ENCODE measurements at places on chromosomes 16 and 17.

DNA sequence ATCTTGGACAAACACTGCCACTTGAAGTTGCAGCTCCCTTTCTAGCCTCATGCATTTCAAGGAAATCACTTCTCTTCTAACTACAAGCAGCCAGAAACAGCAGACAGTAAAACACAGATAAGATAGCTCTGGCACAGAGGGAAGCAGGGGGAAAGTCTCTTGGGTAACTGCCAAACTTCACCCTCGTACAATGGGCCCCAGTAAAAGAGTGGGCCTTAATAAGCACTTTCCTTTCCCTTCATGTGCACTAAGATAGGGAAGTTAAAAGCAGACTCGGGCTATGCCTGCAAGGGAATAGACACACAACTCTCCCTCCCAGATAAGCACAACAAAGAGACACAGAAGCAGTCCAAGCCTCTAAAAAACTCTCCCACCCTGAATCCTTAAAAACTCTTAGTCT, 4.2 kb upstream of the KRTAP4-5 start:
- DNase-seq, result no peak

- DNase-seq, result no peak
These were observed 6.4 kb upstream of the GGT6 start for GRCh38 chr17:4566785-4567184.

- DNase-seq, result no peak
These were observed 5.8 kb downstream of the RIPOR1 start for GRCh38 chr16:67534431-67534830.

DNA sequence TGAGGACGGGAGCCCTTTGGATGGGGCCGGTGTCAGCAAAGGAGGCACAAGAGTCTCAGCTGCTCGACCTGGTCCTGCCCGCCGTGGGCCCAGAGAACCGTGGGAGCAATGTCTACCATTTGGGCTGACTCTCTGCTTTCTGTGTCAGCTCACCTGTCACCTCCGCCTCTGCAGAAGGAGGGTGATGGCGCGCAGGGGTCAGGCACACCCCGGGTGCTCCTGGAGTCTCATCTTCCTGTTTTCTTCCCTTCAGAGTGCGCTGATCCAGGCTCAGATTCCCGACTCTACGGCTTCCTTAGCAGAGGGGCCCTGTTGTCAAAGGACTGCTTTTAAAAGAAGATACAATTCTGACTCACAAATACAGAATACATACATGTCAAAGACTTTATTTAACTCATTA, 167.1 kb downstream of the BANP start:
- no peak for DNase-seq

GRCh38 chr17:16417896-16418684, 2.7 kb downstream of the TRPV2 start:
- no peak for DNase-seq

GRCh38 chr17:29734640-29735039, 111.9 kb upstream of the CORO6 start:
- no peak for DNase-seq

- DNase-seq, result peak; percentile 26
These were observed 1.0 kb downstream of the MCRIP1 start for GRCh38 chr17:81831957-81832607.

DNA sequence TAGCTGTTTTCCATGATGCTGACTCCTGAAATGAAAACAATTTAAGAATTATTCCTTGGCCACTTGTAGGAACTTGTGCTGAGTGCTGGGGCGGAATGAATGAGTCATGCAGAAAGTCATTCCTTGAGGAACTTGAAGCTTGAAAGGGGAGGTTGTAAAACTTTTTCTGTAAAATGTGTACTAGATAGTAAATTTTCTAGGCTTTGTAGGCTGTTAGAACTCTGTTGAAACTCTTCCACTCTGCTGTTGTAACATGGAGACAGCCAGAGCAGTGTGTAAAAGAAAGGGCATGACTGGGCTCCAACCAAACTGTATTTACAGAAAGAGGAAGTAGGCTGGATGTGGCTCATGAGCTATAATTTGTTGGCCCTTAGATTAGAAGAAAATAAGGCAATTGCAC, 46.1 kb downstream of the ABCA8 start:
- DNase-seq, result no peak

GRCh38 chr17:61517265-61517664, 65.0 kb downstream of the TBX4 start:
- DNase-seq, result no peak

GRCh38 chr16:71956486-71956885, 43.7 kb downstream of the PKD1L3 start:
- DNase-seq, result no peak

DNA sequence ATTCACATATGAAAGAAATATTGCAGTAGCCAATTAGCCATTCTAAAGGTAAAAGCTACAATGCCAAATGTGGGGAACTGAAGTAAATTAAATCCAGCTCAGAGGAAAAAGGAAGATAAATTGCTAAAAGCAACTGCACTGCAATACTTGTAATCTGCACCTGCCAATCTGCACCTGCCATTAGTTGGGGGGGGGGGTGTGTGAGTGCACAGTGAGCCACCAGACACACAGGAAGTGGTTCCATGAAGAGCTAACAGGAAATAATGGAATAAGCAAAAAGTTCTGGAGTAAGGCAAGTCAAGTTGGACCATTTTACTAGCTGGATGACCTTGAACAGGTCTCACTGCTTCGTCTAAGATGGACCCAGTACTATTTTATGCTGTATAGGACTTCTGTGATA, 191.8 kb downstream of the PARN start:
- no peak for DNase-seq

- DNase-seq, result no peak
These were observed 21.9 kb downstream of the GPR142 start for GRCh38 chr17:74389084-74389753.

DNA sequence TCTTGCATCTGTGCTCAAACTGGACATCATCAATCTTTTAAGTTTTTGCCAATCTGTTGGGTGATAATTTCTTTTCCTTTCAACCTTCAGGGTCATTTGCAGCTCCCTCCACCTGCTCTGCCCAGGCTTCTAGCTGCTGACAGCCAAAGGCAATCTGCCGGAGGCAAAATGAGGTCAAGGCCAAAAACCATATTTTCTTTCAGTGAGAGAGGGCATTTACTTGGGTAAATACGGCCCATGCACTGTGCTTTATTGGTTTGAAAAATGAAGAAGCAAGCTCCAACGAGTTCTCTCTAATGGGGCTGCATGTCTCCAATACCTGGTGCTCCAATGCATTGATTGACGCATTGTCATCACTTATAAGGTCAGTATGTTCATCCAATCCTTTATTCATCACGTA, 23.1 kb downstream of the RBFOX1 start:
- DNase-seq, result no peak

- no peak for DNase-seq
These were observed 17.2 kb upstream of the PRM1 start for GRCh38 chr16:11298143-11298900.

DNA sequence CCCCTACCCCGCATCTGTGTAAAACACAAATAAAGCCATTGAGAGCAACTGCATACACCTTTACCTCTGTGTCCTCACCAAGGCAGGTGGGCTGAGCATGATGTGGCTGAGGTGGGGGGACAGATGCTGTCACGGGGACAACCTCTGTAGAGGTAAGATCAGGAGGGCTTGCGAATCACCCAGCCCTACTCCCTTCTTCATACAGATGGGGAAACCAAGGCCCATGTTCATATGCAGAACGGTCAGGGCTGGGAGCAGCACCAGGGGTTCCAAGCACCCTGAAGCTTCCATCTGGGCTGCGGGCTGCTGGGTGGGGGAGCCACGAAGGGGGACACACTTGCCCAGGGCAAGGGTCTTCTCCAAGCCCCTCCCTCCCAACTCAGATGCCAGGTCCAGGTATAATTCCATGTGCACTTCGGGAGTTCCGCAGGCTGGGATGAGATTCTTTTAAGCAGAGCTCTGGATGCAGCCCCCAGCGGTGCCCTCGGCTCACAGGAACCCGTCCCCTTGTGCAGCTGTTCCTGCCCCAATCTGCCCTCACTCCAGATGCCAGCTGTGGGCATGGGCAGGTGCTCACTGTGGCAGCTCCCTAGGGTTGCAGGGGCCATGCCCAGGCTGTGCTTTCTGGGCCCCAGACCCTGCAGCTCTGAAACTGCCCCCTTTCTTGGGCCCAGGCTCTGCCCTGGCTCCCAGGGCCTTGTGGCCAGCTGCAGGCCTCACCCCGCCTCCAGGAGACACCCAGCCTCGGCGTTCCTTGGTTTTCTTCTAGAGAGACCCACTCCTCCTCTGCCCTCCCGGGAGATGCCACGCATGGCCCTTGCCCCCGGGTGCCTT, 9.6 kb downstream of the CTRB1 start:
- no peak for DNase-seq

- DNase-seq, result no peak
These were observed 103.6 kb downstream of the PRKCA start for GRCh38 chr17:66405836-66406677.

GRCh38 chr17:64277831-64278562, 14.9 kb upstream of the TEX2 start:
- no peak for DNase-seq

- peak; percentile 46 for DNase-seq
These were observed 1.4 kb downstream of the APRT start for GRCh38 chr16:88810166-88810911.

DNA sequence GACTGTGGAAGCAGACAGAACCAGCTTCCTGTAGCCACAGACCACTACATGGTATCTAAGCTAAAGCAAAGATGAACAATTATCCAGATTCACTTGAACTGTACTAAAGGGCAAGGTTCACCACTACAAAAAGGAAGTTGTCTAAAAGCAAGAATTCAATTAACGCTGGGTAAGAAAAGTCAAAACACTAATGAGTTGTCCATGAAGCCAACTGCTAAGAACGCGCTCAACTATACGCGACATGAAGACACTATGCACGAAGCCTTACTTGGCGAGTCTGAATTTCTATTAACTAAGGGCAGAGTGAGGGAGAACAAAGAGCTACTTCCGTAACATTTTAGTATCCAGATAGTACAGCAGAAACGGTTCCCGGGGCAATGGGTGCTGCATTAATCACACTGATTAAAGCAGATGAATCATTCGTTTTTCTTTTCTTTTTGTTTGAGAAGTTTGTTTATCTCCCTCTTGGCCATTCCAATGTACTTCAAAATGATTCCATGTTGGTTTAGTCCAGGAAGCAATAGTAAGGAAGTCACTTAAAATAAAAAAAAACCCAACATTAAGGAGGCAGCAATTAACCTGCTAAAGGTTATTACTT, 2.8 kb upstream of the RPS15A start:
- DNase-seq, result no peak

GRCh38 chr17:8253801-8254200, 4.7 kb downstream of the PFAS start:
- no peak for DNase-seq

DNA sequence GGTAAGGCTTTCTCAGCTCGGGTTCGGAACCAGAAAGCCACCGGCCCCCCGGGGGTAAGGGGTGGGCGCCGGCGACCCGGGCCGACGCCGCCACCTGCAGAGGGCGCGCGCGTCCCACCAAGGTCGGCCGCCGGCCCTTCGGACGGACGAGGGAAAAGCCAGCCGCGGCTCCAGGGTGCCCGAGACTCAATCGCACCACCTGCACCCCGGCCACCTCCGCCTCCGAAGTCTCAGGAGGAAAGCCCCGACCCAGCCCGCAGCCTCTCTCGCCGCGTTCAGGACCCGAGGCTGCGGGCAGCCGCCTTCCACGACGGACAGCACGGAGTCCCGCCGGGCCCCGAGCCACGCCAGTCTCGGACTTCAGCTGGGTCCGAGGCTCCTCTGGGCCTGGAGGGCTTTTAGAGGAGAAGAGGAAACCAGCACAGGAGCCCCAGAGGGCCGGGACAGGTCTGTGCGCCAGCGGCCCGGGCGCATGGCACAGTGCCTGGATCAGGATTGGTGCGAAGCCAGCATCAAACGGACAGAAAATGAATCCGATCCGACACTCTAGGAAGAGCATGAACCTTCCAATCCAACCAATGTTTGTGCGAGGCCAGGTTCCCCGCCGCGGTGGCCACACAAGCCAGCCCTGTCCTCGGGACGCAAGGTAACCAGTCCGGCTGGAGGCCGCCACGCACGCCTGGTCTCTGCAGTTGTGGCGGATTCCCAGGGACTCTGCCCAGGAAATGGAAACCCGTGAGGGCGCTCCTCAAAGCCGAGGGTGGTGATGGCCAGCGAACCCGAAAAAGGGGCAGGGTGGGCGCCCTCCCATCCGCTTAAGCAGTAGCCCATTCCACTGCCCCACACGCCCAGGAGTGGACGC, 6.7 kb downstream of the CBX8 start:
- DNase-seq, result no peak

DNA sequence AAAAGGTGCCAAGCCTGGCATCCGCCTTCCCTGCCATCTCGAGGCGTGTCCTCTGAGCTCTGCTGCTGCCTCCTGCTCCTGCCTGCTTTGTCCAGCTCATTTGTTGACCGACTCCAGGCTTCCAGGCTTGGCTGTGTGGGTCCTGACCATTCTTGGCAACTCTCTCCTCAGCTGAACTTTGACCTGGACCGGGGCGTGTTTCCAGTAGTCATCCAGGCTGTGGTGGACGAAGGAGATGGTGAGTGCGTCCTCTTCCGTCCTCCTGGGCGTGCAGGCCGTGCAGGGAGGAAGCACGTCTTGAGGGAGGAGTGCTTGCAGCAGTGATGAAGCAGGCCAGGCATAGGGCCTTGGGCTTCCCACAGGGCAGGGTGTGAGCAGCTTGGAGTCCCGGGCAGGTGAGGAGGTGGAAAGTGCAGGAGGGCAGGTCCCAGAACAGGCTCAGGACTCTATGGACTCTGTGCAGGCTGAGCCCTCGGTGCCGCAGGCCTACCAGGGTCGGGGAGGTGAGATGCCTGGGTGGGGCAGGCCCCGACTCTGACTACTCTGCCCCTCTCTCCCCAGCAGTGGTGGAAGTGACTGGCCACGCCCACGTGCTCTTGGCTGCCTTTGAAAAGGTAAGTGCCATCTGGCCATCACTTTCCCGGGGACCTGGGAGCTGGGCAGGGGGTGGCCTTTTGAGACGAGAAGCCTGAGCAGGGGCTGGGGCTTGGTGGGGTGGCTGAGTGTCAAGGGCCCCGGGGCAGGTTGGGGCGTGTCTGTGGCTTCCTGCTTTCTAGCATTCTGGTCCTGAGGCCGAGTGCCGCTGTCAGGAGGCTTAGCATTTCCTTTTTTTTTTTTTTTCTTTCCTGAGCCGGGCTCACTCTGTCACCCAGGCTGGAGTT, 28.6 kb upstream of the NUDT16L1 start:
- peak; percentile 47 for DNase-seq

DNA sequence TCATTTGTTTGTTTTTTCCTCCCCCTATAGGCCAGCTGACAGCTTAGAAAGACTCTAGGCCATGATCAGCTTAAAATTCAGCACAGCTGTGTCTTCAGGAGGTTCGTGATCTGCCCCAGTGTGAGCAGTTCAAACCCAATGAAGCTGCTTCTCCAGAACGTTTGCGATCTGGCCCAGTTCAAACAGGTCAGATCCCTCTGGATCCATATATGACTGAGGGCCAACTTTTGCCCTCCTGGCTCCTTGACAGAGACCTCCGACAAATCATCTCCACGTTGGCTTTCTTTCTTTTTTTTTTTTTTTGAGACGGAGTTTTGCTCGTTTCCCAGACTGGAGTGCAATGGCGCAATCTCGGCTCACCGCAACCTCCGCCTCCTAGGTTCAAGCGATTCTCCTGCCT, 50.2 kb upstream of the ATF7IP2 start:
- no peak for DNase-seq

DNA sequence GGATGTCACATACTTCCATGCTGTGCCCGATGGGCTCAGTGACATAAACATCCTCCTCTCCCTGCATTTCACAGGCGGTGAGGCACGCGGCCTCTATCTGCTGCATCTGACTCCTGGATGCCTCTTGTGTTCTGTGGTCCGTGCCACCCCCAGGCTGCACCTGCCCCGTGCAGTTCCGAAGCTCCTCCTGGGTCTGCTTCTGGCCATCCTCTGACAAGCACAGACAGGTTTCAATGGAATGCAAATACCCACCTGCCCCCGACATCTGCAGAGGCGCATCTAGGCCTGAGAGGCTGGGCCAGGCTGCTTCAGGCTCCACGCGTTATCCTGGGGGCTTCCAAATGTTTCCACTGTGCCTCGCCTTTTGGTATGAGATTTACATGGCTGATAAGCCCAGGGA, 46.3 kb upstream of the DNAH17 start:
- no peak for DNase-seq
